MM.1S (cell line): ENCODE measurements at places on chromosomes 1 and 21.

GRCh38 chr1:204729516-204729915, 44.0 kb upstream of the LRRN2 start:
- no peak for DNase-seq

DNA sequence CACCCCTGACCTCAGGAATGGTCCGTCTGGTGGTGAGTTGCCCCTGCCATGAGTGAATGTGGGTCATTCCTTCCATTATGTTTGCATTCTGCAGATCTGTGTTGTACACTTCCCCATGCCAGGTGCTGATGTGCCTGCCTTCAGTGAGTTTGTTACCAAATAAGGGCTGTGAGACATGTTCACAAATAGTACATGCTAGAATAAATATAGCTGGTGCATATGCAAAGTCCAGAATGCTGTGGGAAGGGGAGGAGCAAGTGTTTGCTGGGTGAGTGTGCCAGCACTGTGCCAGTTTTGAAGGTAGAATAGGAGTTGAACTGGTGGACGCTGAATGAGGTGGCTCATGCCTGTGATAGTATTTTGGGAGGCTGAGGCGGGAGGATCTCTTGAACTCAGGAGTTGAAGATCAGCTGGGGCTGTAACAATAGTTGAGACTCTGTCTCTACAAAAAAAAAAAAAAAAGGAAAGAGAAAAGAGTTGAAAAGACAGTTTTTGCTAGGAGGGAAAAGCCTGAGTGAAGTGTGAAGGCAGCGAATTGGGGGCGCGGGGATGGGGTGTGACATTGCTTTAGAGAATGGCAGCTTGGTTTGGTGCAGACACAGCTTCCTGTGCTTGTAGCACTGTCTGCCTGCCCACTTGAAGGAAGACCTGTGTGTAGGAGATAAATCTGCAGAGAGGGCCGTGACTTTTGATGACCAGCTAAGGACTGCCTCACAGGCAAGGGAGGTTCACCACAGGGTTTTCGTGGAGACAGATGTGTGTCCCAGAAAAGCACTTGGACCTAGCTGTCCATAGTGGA, 61.1 kb downstream of the LGR6 start:
- no peak for DNase-seq

DNA sequence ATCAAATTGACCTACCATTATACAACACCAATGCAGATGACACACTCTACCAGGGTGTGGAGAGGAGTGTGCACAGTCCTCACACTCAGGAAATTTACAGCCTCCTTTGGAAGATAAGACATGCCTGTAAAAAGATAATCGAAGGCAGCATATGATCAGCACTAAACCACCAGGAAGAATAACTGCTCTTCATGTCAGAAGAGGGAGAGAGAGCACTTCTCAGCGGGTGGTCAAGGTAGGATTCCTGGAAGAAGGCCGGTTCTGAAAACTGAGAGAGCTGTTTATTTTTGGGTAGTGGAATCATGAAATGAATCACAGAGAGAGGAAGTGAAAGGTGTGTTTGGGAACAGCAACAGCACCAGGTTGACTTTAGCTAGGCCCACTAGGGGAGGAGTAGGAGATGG, 14.0 kb upstream of the ZNF697 start:
- DNase-seq: no peak

GRCh38 chr1:71014178-71014579, 33.4 kb downstream of the PTGER3 start:
- no peak for DNase-seq

- DNase-seq: no peak
Measured at GRCh38 chr1:118902711-118903191, 85.4 kb downstream of the TBX15 start.

GRCh38 chr1:228944296-228944695, 209.0 kb downstream of the RHOU start:
- no peak for DNase-seq

GRCh38 chr21:42187976-42188653, 30.8 kb upstream of the ABCG1 start:
- DNase-seq: peak; percentile 93

DNA sequence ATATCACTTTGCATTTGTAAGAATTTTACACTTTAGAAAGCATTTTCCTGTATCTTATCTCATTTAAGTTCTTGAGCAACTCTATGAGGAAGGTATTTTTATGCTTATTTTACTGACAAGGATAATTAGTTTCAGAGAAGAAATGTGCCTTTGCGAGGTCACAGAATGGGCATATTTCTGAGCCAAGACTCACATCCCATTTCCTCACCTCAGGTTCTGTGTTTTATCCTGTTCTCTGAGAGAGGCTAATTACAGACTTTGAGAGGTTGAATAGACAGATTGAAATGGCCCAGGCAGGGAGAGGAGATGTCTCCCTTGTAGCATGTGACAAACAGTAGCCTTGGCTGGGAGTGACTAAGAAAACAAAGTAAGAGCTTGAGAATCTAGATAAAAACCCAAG, 39.1 kb upstream of the ZC3H11B start:
- no peak for DNase-seq

DNA sequence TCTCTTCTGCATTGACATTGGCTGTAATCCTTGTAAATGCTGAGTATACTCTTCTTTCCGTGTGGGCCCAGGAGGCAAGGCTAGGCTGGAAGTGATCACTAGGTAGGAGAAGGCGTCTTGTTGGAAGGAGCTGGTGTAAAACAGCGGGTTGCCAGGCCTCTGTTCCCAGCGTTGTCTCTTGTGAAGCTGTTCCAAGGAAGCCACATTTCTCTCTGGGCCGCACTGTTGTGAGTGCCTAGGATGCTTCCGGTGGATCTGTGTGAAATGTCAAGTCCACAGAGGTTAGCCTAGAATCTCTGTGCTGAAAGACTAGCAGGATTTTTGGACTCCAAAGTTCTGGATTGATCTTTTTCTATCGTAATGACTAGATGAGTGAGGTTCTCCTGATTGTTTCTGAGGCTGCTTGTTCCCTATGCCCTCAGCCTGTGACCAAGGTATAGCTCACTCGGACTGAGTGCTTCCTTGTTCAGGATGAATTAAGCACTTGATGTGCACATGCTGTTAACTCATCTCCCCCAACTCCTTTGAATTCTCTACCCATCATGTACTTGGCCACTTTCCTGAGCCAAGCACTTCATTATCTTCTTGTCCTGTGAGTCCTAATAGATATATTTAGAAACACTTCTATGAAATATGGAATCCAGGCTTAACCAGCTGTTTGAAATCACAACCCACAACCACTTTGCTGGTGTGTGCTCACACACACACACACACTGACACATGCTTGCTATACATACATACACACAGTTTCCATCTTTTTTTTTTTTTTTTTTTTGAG, 63.3 kb downstream of the PBX1 start:
- DNase-seq: no peak

GRCh38 chr1:198873696-198874230, 234.9 kb downstream of the PTPRC start:
- DNase-seq: no peak

DNA sequence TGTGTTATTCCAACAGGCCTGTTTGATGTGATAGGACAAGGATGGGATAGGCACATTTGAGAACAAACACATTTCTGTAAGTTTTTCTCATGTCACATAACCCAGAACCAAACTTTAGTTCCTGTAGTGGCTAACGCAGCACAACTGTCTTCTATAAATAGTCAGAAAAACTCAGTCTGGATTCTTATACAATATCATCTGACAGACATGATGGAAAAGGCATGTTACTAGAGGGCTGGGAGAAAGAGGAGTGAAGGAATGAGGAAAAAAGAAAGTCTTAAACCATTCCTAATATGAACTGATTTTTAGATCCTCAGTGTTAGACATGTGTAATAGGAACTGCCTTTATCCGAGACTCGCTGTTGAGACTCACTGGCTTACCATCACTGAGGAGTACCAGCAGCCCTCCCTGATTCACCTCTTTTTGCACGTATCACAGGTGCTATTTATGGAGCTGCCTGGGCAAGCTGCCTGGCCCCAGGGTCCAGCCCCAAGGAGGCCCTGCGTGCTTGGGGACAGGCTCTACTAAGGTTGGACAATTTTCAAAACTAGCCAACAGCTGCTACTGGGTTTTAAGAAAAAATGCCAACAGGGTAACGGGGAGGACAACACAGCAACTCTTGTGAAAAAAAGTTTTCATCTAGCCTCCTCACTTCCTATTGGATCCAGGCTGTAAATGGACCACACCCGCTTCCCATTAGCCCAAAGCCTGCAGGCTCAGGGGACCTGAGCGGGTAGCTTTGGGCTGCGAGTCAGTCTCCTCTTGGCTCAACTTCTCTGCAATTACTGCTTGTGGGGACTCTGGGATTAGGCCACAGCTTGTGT, 30.7 kb upstream of the SERBP1 start:
- DNase-seq: no peak
